SK-N-SH (cell line): ENCODE measurements at places on chromosomes 3 and 15.
A peak's percentile ranks its signal among the peaks of the same experiment; 100 is the strongest.

DNA sequence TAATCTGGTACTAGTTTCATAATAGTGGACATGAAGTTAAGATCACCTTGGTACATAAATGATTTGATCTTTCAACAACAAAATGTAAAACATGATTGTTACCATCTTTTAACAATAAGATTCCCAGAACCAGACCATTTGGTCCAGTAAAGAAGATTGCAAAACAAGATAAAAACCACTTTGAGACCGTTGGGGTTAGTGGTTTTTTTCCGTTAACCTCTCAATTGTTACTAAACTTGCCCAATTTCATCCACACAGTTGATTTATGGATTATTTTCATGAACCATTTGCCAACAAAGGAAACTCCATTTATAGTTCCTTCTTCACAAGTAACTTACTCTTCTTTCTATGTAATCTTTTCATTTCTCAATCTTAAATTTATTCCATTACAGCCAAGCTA lies 53.8 kb downstream of the ATP8B4 start:
- no peak for DNase-seq

DNA sequence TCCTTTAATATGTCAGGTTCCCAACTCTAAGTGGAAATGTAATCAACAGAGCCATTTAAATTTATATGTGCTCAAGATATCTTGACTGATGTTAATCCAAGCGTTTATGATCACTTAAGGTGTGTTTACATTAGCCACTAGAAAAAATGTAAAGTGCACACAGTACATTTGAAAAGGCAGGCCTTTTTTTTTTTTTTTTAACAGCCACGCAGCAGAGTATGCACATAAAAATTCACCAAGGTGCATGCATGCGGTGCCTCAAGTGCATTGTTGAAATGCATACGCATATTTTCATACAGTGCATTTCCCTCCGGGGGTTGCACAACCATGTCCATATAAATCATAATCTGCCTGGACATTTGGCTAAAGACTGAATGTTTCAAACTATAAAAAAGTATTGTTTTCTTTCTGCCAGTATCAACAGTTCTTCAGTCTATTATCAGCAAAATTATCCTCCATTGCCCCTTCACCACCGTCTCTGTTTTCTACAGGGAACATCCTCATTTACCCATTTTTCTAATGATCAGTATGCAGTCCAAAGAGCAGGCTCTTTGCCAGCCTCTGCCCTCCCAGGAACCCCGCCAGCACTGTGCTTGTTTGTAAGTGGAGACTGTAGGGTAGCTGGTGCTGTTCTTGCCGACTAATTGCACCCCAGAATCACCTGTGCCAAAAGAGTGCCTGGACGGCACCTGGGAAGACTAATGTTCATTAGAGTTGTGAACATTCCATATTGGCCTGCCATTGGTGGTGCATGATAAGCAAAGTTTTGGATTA lies 611.2 kb upstream of the CFAP20DC start:
- DNase-seq, result no peak

DNA sequence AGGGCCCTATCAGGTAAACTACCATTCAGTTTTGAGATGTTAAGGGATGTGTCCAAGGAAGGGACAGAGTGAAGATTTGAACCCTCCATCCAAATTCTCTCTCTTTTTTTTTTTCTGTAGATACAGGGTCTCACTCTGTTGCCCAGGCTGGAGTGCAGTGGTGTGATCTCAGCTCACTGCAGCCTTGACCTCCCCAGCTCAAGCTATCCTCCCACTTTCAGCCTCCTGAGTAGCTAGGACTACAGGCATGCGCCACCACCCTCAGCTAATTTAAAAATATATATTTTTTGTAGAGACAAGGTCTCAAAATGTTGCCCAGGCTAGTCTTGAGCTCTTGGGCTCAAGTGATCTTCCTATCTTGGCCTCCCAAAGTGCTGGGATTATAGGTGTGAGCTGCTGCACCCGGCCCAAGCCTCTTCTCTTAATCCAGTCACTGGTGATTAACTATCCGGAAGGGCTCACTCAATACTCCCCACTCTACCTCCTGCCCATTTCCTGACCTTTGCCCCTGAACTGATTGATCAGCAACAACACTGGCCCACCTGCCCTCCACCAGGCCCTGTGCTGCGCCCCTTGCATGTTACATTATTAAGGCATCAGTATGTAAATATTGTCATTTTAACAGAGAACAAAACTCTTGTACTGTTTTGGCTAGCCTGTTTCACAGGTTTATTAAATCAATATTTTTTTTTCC lies 164.7 kb downstream of the CTNNB1 start:
- no peak for DNase-seq

- DNase-seq, result no peak
Measured at GRCh38 chr15:98744506-98744905, 96.2 kb downstream of the IGF1R start.

- DNase-seq, result no peak
Measured at GRCh38 chr3:189108735-189109134, 63.0 kb upstream of the TPRG1 start.

DNA sequence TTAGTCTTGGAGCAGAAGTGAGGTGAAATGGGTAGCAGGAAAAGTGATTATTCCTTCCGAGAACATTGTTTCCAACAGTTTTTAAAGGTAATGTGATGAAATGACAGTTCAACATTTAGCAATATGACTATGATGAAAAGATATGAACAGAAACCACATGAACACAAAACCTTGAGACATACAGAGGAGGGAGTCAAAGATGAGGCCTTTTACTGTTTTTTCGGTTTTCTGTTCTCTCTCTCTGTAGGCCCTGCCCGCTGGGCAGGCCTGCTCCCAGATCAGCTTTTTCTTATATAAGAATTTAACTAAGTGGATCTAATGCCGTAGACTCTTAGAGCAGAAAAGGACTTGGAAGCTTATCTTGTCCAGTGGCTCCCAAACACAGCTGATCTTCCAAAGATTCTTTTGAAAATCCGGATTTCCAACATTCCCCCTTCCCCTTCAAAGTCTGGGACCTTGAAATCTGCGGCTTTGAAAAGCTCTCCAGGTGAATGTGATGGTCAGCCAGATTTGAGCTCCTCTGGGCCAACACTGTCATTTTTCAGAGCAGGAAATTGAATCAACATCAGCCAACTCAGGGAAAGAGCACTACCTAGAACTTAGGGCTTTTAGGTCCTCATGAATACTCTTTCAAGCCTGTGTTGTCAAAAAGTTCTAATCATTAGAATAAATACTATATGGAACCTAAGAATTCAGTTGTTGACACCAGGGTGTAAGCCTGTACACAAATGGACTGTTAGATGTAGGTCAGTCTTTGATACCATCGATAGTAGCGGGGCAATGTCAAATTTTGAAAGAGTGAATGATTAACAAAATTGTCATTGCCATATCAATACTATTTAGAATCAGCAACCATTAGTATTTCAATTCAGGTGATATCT lies 372.7 kb downstream of the SHQ1 start:
- DNase-seq, result no peak

DNA sequence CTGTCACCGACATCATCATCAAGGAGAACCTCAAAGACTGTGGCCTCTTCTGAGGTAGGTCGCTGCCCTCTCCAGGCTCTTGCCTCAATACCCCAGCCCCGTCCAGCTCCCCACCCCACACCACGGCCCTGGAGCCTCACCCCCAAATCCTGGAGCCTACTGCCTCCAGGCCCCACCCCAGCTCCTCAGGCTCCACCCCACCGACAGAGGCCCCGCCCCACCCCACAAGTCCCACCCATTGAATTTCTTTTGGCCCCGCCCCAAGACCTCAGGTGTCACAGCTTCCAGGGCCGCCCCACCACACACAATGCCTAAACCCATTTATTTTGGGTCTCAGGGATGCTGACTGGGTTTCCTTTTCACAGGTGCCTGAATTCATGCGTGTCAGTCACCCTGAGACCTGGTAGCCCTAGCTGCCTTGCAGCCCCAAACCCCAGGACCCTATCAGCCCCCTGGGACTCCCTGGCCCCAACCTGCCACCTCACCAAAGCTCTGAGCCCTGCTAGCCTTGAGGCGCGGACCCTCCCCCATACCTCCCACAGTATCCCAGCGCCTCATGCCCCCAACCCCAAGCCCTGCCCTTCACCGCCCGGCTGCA lies 3.6 kb downstream of the GNAT1 start:
- peak; percentile 87 for DNase-seq

GRCh38 chr3:71754610-71755253 lies 1.1 kb downstream of the GPR27 start:
- no peak for DNase-seq

- DNase-seq, result no peak
Measured at GRCh38 chr3:16304061-16305010, 39.3 kb downstream of the OXNAD1 start.

- no peak for DNase-seq
Measured at GRCh38 chr15:38874464-38874863, 309.9 kb upstream of the RASGRP1 start.

DNA sequence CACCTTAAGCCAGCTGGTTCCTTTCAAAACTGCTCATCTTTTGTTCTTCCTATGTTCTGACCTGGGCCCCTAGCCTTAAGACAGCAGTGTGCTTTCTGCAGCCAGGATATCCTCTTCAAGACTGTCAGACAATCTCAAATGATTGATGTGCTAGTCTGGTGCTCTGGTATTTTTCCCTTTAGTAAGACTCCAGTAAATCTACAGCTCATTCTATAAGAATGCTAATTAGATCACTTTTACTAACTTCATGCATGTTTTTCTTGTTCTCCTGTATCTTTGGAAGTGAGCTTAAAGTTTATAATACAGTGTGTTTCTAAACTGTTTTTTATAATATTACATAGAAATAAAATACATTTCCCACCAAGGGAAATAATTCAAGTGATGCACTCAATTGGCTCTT lies 220.9 kb upstream of the NANOGP8 start:
- DNase-seq, result no peak

DNA sequence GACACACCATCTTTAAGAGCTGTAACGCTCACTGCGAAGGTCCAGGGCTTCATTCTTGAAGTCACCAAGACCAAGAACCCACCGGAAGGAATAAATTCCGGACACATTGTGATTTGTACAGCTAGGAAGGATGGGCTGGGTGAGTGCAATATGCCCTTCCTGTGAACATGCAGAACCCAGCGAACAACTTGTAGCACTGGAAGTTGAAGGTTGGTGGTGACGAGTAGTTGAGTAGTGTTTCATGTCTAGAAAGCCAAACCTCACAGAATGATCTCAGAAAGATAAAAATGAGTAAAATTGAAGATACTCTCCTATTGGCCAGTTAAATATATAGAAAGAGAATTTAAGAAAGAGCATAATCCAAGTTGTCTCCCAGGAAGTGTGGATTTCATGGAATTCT lies 462.2 kb upstream of the CFAP20DC start:
- DNase-seq, result no peak
